ENCODE measurements at places on chromosomes 3 and 15.

DNA sequence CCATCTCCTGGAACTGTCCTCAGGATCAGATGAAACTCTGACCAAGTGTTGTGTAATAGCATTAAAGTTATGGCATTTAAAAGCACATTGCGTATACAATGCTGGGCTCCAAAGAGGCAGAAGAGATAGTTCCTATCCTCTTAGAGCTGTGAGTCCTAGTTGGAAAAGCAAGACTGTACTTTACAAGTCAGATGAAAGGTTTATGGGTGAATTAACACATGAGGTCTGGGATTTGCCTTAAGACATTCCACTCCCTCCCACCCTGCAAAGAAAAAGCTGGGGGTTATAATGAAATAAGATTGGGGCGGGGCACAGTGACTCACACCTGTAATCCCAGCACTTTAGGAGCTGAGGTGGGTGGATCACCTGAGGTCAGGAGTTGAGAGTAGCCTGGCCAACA lies 35.6 kb downstream of the SNAPC5 start:
- ATAC-seq = no peak

DNA sequence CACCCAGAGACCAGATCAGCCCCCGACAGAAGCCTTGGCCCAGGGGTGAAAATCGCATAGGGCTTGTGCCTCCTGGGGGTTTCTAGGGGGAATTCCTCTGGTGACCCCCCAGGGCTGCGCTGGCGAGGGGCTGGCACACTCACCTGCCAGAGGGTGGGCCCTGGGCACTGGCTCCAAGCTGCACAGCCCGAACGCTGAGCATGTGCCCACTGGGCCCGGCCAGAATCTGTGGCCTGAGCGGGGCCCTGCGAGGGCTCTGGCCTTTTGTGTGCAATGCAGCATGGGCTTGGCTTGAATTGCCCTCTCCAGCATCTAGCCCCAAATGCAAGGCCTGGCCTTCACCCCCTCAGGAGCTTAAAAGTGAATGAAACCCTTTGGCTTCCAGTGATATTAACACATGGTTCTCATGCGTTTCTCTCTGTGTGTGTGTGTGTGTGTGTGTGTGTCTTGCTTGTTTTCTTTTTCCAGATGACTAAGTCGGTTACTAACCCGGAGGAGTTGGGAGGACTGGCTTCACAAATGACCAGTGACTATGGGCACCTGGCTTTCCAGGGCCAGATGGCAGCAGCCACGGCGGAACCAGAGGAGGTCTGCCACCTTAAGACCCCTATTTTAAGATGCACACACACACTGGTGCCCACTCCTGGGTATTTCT lies 259.1 kb upstream of the TPM1 start:
- no peak for ATAC-seq

DNA sequence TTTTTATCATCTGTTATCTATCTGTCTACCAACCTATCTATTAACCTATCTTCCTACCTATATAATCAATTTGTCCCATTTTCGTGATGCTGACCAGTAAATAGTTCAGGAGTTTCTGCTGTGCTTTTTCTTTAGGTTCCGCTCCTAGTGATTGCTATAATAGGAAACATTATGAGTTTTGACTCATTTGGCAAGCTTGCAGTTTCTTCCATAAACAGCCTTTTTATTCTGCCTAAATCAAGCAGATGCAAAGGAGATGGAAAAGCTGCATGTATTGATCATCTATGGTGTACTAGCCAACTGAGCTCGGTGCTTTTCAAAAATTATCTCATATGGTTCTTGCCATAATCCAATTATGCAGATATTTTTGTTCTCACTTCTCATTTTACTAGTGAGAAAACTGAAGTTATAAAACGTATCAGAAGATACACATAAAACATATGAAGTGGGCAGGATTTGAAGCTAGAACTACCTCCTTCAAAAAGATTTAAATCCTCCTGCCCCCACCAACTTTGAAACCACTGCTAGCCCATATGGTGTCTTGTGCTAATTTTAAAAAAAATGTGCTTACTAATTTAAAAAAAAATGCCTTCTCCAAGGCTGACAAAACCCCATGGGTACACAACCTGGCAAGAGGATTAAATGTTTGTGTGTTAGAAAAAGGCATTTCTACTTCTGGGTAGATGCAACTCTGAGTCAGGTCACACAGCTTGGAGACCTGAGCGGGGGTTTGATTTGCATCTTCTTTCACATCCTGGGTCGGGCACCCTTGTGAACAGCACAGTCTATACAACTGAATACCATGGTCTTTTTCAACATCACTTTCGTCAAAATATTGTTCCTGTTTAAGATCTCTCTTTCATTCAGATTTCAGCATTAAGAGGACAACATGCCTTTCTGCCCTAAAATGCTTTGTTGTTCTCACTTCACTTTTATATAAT lies 267.0 kb downstream of the CHL1 start:
- peak; percentile 97 for ATAC-seq

DNA sequence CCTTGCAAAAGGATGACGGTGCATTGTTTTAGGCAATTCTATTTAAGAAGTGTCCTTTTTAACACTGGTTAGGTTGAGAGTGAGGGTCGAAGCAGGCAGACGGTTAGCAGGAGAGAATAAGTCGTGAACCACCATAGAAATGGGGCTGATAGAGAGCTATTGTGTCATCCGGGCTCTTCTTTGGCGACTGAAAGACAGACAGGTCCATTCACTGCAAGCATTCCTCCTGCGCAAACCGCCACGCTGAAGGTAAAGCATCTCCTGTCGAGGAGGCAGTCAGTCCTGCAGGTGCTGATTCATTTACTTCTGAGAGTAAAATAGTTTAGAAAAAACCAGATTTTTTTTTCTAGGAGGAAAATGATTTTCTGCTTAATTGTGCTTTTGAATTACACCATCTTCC lies 1002.8 kb upstream of the NR2F2 start:
- ATAC-seq = no peak
